NCI-H2029 (cell line): ENCODE measurements at places on chromosomes 3 and 15.

GRCh38 chr15:93270937-93271467 lies 182.0 kb upstream of the RGMA start:
- DNase-seq, result no peak

DNA sequence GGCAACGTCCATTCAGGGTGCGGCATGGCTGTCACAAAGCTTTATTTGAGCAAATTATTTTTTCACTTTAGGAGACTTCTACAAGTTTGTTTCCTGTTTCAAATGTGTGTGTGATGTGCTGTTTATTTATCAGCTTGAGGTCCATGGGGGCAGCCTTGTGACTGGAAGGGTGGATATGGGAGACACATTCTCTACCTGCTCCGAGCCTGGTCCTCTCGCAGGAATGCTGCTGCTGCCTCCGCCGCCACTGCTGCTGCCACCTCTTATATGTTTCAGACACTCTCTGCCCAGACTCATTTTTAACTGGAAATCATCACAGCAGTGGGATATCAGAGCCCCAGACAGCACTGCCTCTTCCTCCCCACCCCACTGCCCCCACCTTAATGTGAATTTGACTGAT lies 83.5 kb upstream of the PXYLP1 start:
- no peak for DNase-seq

GRCh38 chr3:102038477-102039142 lies 189.3 kb downstream of the NFKBIZ start:
- DNase-seq, result no peak

GRCh38 chr3:170469151-170470062 lies 50.7 kb downstream of the CLDN11 start:
- no peak for DNase-seq

DNA sequence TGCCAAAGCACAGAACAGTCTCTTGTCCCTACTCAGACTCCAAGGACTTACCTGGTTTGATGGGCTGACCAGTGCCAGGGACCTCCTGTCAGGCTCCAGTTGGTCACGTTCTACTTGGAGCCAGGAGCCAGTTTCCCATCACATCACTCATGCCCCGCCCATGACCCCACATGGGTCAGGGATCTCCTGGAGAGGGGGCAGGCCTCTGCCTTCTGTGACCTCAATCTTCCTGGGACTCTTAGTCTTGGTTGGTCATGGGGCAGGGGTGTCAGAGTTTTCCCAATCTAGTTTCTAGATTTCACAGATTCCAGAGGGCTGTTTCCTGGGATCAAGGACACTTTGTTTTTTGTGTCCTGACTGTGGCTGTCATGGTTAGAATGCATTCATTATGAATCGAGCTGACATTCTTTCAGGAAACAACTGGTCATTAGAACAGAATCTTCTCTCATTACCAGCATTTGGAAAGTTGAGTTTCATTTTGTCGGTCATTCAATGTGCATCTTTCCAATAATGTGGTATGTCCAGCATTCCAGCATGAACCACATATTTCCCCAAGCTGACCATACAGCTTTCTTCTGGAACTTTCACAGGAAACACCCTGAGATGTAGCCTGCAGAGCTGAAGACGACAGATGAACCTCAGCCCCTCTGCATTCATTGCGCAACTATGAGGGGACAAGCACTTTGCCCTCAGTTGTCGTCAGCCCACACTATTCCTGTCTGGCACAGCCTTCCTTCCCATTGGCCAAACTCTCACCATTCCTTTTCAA lies 19.8 kb downstream of the CYP19A1 start:
- no peak for DNase-seq

DNA sequence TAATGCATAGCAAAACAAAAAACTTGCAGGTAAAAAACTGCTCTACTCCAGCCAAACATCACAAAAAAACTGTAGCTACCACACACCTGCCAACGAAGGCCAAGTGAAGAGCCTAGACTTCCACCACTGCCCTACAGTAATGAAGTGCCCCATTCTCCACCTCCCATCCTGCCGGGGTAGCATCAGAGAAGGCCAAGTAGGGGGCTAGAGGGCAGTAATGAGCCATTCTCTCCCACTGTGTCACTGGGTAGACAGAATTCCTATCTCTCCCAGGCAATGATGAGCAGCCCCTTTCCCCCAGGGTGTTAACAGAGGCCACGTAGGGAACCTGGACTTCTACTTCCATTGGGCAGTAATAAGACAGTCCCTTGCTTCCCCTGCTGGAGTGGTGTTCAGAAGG lies 9.5 kb downstream of the SEC22C start:
- DNase-seq, result peak; percentile 12

DNA sequence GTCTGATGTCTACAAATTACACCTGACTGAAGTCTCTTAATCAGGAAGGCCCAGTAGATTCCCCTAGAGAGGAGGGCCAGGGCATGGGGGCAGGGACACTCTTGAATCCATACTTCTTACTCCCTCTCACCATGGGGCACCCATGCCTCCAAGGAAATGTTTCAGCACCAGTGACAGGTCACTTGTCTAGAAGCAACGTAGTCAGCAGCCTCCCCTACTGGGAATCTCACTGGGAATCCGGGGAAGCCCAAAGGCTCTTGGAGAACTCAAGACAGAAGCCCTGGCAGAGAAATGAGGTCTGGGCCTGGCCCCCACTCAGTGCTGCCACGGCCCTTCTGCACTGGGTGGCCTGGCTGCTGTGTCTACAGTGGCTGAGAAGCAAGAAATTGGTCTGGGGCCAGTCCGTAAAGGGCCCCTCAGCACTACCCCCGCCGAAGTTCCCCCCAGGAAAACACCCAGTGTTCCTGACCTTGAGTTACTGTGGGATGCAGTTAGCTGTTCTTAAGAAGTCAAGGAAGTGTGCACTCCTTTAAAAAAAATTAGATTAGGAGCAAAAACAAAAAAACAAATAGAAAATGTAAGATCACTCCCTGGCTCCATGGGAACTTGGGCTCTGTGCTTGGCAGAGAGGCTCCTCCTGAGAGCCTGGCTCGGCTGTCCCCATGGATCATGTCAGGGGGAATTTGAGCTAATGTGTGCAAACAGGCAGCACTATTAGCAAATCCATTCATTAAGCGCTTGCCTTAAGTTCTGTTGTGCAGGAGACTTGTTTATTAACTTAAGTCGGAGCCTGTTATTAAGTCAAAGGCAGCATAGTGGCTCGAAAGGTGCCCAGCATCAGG lies 5.4 kb upstream of the LINGO1 start:
- no peak for DNase-seq

GRCh38 chr15:52559575-52559974 lies 9.3 kb downstream of the ARPP19 start:
- DNase-seq, result no peak

DNA sequence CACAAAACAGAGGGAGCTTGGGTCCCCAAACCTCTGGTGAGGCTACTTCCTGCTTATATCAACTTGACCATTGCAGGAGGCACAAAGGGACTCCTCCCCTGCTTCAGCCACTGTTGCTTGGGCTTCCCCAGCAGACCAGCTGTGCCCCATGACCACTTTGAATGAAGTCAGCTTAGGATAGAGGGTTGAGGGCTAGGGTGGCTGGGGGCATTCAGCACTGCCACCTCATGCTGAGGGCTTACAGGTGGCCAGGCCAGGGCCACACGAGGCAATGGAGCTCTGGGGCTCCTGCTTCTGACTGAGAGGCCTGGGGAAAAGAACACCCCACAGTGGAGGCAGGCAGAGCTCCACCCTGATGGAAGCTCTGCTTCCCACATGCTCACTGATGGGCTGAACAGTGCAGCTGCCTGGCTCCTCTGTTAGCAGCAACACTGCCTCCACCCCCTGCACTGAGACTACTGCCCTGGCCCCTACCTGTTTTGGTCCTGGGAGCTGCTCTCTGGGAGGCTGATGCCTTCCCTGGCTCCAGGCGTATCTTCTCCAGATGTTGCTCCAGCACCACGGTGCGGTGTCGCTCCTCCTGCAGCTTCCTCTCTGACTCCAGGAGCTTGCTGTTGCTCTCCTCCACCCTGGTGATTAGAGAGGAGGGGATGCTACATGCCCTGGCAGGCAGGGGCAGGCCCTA lies 10.2 kb upstream of the HHATL start:
- no peak for DNase-seq

DNA sequence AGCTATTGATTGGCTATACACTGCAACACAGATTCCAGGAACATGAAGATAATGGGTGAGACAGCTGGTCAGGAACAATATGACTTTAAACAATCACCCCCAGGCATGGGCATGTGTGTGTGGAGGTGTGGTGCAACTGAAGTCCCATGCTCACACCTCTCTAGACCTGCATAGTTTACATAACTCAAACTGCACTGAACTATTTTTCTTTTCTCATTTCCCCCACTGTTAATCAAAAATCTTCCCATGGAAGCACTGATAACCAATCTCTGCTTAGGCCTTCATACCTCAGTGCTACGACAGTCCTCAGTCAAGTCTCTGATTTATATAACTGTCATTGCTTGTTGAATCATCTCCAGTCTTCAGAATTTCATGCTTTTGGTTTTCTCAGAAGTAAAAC lies 600.2 kb downstream of the NTRK3 start:
- no peak for DNase-seq

DNA sequence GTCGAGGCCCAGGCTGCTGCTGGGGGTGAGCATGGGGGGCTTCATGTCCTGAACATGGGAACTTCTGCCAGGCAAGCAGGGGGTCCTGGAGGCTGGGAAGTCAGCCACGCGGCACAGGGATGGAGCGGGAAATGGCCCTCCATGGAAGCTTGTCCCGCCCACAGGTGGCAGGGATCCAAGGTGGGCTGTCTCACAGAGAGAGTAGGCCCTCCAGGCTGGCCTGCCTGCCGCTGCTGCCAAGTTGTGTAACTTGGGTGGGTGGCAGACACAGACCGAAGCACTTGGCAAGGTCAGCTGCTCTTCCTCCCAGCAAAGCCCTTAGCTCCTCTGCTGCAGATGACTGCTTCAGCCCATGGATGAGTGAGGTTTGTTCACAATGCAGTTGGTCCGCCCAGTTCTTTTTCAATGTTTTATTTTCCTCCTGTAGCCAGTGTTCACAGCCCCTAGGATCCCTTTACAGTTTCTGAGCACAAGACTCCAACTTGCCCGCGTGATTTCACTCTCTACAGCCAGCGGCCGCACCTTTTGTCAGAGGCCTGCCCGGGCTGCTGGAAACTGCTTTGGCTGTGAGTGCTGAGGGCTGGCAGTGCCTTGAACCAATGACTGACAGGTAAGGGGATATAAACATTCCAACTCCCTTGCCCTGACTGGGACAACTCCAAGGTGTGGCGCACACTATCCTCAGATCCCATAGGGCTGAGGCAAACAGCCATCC lies 26.7 kb downstream of the HCN4 start:
- peak; percentile 46 for DNase-seq

DNA sequence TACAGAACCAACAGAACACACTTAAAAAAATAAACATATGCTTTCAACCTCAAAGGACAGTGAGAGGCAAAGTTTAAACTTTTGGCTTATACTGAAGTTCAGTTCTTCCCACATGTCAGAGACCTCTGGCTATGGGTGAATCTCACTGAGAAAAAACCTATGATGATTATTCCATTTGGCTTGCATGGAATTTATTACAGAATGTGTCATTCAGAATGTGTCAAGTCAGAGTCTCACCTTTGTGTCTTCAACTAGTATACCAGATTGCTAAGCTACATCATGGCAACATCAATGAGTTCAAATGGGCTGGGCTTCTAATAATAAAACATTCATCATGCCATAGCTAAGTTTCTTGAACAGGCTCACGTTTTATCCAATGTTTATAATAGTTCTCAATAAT lies 987.0 kb downstream of the NTRK3 start:
- no peak for DNase-seq

GRCh38 chr3:55545995-55546394 lies 58.9 kb upstream of the WNT5A start:
- no peak for DNase-seq

GRCh38 chr3:101377796-101378195 lies 57.4 kb upstream of the IMPG2 start:
- DNase-seq, result no peak

DNA sequence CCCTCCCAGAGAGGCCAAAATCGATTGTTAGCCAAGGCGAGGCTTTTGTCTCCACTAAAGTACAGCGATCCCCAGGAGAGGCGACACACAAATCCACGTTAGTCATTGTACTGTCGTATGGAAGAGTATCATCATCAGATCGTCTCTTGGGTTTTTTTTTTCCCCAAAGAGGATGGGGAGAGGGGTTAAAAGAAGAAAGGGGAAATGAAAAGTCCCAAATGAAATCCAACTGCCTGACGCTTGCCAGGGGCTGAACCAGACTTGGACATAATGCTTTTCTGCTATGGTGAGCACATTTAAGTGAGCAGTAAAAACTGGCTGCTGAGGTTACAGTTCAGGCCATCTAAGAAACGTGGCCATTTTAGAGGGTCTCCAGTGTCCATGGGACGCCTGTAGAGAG lies 37.9 kb upstream of the CTSH start:
- DNase-seq, result no peak

- no peak for DNase-seq
Measured at GRCh38 chr3:97259263-97259662, 444.9 kb downstream of the EPHA6 start.

DNA sequence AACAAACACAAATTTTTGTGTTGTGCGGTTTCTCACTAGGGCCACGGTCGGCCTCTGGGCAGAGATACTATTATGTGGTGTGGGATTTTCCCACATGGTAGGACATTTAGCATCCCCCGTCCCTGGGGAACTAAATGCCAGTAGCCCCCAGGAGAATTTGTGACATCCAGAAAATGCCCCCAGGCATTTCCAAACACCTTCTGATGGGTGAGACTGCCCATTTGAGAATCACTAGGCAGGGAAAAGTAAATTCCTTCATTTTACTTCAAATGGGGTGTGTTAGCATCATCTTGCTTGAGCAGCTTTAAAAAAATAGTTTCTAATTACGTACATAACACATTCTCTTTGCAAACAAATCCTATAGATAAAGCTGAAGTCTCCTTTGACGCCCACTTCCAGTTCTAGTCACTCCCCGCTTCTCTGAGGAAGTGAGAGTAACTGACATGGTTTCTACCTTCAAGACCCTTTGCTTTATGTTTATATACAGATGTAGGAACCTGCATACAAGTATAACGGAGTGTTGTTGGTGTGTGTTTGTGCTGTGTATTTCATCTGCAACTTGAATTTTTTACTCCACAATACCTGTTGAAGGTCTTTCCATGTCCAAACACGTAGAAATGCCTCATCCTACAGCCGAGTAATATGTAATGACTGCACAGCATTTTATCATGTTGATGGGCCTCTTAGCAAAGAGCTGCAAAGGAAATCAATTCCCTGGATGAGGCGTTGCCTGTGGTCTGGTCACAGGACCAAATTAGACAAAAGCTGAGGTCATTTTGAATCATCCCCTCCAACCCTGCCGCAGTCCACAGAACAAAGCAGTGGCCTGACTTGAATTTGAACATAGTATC lies 31.4 kb upstream of the ZBTB38 start:
- DNase-seq, result peak; percentile 61

- DNase-seq, result no peak
Measured at GRCh38 chr3:72665701-72666446, 182.4 kb downstream of the SHQ1 start.

DNA sequence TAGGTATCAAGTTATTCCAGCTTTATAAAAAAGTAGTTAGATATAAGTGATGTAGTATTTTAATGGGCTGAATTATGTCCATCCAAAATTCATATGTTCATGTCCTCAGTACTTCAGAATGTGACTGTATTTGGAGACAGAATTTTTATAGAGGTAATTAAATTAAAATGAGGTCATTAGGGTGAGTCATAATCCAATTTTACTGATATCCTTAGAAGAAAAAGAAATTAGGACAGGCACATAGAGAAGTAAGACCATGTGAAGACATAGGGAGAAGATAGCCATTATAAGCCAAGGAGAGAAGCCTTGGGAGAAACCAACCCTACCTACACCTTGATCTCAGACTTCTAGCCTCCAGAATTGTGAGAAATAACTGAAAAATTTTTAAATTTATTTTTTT lies 30.3 kb downstream of the RAP2B start:
- no peak for DNase-seq
